Fibroblast of lung (primary cell): ENCODE measurements at places on chromosomes 3 and 15. TPM values are rescaled to one million over a fixed set of nuclear protein-coding genes. Genes with fewer than 3 reads are reported as not detected.

SUCNR1 gene
- total RNA-seq, result under 0.01 TPM in 2 replicates

ATP13A5 gene
- not detected in 2 replicates for total RNA-seq

RYR3 gene
- total RNA-seq, result 0.17 and 0.26 TPM in 2 replicates

WWTR1 gene
- total RNA-seq, result 13.7 and 14.1 TPM in 2 replicates

IQCH gene
- 2.6 and 5.0 TPM in 2 replicates for total RNA-seq
